SK-MEL-5 (cell line): ENCODE measurements at places on chromosomes 5 and 9. TPM values are rescaled to one million over a fixed set of nuclear protein-coding genes. Genes with fewer than 3 reads are reported as not detected.

The TTC23L gene
- total RNA-seq = 0.40 and 0.43 TPM in 2 replicates

The LSM11 gene
- 2.2 and 2.5 TPM in 2 replicates for total RNA-seq

The ZNF366 gene
- total RNA-seq = 0.03 TPM in 1 of 2 replicates, not detected in the other

The ANXA6 gene
- total RNA-seq = 79.9 and 88.4 TPM in 2 replicates

The PLAA gene
- not detected in 2 replicates for total RNA-seq

The OR1K1 gene
- not detected in 2 replicates for total RNA-seq

The TSSK1B gene
- not detected in 2 replicates for total RNA-seq

The WDR38 gene
- not detected in 2 replicates for total RNA-seq

The CYLC2 gene
- not detected in 2 replicates for total RNA-seq

The TRAF2 gene
- 13.5 and 16.4 TPM in 2 replicates for total RNA-seq

The INSL4 gene
- 0.13 and 0.40 TPM in 2 replicates for total RNA-seq

The OR1Q1 gene
- total RNA-seq = not detected in 2 replicates

The KIF2A gene
- total RNA-seq = 42.5 and 44.1 TPM in 2 replicates

The FBXW11 gene
- total RNA-seq = 50.6 and 55.4 TPM in 2 replicates

The LRRTM2 gene
- 1.5 and 2.1 TPM in 2 replicates for total RNA-seq

The PRUNE2 gene
- total RNA-seq = 90.9 and 98.6 TPM in 2 replicates

The GHR gene
- total RNA-seq = 60.6 and 70.5 TPM in 2 replicates

The FCN2 gene
- total RNA-seq = not detected in 2 replicates

The FAM221B gene
- not detected in 2 replicates for total RNA-seq
